MM.1S (cell line): ENCODE measurements at places on chromosomes 7 and 10.
A peak's percentile ranks its signal among the peaks of the same experiment; 100 is the strongest.

DNA sequence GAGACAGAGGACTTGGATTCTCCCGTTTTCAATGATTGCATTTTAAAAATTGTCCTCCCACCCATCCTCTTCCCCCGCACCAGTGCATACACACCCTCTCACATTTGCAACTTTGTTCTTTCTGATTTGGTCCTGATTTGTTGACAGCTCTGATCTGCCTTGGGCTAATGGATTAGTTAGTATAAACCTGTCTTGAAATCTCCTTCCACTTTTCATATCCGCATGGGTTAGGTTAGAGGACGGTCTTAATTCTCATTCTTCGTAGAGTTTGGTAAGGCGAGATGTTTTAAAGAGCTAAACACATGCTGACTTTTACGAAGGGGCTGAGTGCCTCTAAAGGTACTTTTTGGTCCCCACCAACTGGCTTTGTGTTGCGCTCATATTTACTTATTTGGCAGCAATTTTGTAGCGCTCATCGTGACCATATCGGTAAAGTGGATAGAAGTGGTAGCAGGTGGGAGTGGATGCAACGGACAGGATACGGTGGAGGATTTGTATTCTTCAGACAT lies 1.1 kb downstream of the AHR start:
- peak; percentile 34 for DNase-seq

DNA sequence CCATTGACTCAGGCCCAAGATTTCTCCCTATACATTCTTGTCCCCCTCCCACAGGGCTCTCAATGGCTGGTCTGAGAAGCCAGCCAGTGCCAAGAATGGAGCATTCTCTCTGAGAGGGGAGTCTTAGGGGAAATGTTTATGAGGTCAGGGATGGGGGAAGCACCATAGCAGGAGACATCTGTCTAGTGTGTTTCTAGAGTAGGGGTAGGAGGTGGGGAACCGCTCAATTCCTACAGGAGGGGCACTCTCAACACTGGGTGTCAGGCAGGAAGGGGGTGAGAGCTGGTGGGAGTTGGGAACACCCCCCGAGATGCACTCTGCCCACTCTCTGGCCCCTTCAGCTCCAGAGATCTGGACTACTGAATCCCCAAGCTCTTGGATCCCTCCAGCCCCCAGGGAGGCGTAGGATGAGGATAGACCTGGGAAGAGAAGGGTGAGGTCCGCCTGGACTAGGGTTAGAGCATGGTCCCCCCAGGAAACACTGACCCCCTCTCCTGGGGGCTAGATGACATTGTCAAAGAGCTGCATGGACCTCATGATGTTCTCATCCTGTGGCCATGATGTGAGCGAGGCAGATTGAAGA lies 8.7 kb upstream of the OGA start:
- no peak for DNase-seq

- no peak for DNase-seq
Observed at GRCh38 chr7:22668971-22669401, 58.0 kb upstream of the IL6 start.

GRCh38 chr10:122018951-122019413 lies 30.0 kb downstream of the TACC2 start:
- peak; percentile 61 for DNase-seq

- no peak for DNase-seq
Observed at GRCh38 chr10:21269289-21269688, 256.2 kb downstream of the SKIDA1 start.

DNA sequence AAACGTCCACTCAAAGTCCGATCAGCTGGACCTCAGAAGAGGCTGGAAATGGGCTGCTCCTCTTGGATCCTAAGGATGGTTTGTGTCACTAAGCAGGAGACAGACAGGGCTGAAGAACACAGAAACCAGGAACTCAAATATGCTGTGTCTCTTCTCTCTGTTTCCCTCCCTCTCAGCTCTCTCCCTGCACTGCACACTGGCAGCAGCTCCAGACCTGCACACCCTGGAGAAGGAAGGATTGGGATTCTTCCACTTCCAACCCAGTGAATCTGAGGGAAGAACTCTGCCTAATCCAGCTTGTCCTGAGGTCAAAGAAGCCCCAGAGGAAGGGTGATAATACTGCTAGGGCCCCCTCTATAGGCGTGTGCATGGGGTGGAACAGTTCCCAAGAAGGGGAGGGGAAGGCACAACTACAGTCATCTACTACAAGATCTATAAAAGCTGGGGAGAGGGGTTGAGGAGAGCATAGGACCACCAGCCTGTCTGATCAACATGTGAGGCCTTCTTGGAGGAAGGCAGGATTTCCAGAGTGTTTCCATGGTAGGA lies 22.7 kb upstream of the ZCCHC24 start:
- DNase-seq: no peak

DNA sequence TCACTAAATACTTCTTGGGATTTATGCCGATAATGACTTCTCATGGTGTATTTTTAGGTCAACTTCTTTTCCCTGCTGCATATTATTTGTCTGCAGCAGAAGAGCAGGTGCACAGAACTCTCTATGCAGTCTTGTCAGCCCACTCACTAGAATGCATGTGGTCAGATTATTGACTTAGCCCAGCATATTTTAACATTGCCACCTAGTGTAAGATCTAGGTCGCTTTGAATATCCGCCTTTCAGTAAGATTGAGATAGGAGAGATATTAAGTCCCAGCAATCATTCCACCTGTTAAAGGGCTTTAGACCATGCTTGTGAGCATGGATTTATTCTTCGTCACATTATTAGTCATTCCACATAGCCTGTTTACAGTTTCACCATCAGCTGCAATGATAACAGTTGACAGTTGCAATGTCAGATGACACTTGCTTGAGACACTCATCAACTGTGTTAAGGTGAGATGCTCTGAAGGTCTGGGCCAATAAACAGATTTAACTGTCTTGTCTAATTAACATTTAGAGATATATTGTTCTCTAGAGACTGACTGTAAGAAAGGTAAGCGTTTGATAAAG lies 491.7 kb downstream of the ARL4A start:
- peak; percentile 54 for DNase-seq

- no peak for DNase-seq
Observed at GRCh38 chr7:641269-641671, 85.2 kb upstream of the DNAAF5 start.

DNA sequence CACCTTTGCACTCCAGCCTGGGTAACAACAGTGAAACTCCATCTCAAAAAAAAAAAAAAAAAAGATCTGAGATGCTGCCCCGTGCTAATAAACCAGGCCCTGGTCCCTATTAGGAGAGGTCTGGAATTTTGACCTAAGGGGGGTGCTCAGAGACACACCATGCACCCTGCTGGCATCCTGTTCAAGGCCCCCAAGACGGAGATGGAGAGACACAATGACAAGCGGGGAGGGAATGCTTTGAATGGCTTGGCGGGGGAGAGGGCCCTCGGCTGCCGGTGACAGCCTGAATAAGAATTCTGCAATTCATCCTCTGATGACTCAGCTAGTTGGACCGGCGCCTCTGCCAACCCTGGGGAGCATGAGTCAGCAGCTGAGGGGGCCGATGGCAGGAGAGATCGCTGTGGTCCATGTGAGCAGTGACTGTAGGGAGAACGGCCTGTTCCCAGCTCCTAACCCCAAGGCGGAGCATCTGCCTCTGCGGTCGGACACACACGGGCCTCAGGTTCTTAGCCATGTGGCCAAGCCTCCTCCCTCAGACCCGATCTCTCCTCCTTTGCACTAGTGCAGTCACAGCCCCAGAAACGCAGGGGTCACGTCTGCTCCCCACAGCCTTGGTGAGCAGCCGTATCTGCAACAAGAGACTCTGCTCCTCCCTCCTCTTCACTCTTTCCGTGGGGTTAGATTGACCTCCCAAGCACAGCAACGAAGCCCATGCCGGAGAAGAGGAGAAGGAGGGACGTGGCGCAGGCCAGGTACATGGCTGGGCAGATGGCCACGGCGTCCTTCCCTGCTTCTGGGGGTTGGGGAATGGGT lies 14.9 kb downstream of the TRIM56 start:
- peak; percentile 44 for DNase-seq

GRCh38 chr10:90245623-90246022 lies 544.2 kb downstream of the KIF20B start:
- DNase-seq: no peak

GRCh38 chr10:133009218-133009950 lies 67.0 kb upstream of the CFAP46 start:
- no peak for DNase-seq

GRCh38 chr7:8176370-8177081 lies 85.4 kb downstream of the ICA1 start:
- DNase-seq: peak; percentile 81

DNA sequence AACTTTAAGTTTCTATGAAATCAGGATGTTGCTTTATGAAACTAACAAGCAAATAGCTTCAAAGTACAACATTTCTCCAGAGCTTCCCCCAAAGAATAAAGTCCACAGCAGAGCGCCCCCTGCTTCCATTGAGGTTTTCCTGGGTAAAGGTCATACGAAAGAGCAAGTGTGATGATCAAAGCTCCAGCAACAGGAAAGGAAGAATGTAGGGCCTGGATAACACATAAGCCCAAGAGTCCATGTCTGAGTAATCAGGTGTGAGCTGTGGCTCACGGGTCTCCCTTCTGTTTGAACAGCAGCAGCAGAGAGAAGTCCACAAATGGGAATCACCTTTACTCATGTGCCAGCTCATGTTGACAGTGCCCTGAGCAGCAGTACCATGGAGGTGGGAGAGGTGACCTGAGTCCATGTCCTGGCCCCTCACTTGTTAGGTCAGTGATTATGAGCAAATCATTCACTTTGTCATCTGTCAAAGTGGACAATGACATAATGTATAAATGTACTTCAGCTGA lies 50.5 kb downstream of the MRPL32 start:
- DNase-seq: no peak

DNA sequence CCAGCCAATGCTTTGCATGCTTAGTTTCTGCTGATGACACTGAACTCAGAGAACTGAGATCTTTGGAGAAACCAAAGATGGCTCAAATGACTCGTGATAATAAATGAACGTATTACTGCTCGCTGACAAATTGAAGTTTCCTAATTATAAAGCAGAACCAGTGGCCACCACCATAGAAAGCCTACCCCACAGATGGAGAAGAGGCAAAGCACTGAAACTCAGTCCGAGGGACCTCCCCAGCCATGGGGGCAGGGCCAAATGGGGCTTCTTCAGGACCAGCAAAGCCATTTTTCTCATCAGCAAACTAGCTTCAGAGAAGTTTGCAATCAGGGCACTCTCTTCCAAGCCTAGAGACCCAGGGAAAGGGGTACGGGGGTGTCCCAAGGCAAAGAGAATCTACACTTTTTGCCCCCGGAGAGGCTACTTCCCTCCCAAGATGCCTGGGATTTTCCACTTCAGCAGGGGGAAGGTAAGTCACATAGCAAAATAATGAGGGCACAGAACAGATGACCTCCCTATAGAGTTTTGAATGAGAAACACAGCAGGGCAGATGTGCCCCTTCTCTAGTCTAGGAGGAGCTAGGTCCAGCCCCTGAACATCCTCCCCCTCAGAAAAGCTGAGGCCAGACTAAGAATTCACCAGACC lies 4.3 kb upstream of the IL6 start:
- DNase-seq: no peak

DNA sequence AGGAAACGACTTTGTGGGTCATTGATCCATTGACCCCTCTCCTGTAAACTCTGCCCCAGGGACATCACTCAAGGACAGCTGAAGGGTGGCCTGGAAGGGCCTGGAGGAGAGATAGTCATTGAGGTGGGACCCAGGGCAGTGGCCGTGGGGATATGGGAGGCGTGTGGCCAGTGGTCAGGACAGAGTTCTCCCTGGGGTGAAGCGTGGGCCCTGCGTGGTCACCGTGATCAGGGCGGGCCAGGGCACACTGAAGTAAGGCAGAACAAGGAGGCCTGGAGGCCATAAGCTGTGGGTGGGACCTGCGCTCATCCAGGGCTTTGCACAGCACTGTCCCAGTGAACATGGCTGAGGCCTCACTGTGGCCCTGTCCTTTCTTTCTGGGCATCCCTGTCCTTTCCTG lies 177.9 kb downstream of the ZNF248 start:
- no peak for DNase-seq

DNA sequence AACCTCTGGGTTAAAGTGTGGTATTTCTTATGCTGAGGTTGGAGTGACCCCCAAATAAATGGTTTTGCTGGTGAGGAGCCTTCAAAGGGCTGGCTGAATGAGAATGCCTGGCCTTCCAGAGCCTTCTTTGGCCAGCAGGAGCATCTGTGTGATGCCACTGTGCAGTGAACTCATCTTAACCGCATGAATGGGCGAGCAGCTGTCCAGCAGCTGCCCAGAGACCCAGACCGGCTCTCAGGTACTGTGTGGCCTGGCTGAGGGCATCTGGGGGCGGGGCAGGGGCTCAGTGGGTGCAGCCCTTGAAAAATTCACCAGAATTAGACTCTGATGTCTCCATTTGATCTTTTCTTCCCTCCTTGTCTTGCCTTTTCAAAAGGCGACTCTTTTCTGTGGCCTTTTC lies 59.0 kb downstream of the SYPL1 start:
- no peak for DNase-seq
